ENCODE measurements at places on chromosomes 13 and 19. TPM values are rescaled to one million over a fixed set of nuclear protein-coding genes. Genes with fewer than 3 reads are reported as not detected.
A peak's percentile ranks its signal among the peaks of the same experiment; 100 is the strongest.

The OR7E24 gene
- total RNA-seq, result not detected

The ACP5 gene
- 12.6 TPM for total RNA-seq

DNA sequence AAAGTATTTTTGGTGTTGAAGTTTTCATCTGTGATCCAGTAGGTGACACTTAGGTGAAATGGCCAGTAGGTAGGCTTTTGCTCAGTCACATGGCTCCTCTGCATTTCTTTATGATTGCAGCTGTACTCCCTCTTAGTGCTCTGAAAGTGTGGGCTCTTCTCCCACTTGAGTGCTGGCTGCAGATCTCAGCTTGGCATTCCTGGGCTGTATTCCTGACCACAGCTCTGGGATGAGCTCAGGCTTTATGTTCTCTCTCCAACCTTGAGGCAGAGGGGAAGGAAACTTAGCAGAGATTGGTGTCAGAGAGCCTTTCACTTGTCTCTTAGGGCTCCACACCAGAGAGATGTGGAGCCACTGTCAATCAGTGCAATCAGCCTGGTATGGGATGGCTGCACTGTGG, 254.3 kb downstream of the NDFIP2 start:
- no peak overlapping the region for H3K4me3 ChIP-seq
- no peaks in the 10 kb centered on the region for H3K4me1 ChIP-seq
- no peaks in the 10 kb centered on the region for H3K36me3 ChIP-seq
- no peaks in the 10 kb centered on the region for H3K27me3 ChIP-seq
- no peak for DNase-seq

The PRTN3 gene
- total RNA-seq, result not detected

DNA sequence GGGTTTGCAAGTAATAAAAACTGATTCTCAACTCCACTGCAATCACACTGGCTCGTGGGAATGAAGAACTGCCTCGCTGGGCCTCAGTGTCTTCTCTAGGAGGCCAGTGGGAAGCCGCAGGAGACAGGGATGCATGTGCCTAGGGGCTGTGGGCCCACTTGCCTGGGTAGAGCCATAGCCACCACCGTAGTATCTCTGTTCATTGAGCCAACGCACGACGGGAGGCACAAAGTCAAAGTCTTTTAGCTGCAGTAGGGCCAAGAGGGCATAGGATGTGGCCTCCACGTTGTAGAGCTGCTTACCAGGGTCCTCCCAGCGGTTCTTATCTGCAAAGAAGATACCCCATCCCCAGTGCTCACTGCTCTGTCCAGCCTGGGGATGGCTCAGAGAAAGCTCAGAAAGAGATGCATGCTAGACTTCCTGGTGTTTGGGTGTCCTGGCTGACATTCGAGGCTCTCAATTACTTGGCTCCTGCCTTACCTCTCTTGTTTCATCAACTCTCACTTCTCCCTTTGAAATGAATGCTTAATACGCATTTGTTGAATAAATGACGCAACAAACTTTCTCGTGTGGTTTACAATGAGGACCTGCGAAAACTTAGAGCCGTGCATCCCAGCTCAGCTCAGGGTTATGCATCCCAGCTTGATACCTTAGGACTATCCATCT, 16.1 kb upstream of the TNFSF14 start:
- H3K27ac ChIP-seq, result no peak overlapping the region
- DNase-seq, result no peak
- no peak overlapping the region for H3K4me3 ChIP-seq
- H3K36me3 ChIP-seq, result peaks cover 41% of the 10 kb centered on the region
- no peaks in the 10 kb centered on the region for H3K4me1 ChIP-seq

GRCh38 chr19:16315825-16316505, 8.7 kb upstream of the KLF2 start:
- peak overlapping the region; percentile 5 for H3K27ac ChIP-seq
- H3K27me3 ChIP-seq, result no peaks in the 10 kb centered on the region
- DNase-seq, result peak; percentile 76

- H3K27me3 ChIP-seq, result no peaks in the 10 kb centered on the region
- no peak overlapping the region for H3K27ac ChIP-seq
- peaks cover 17% of the 10 kb centered on the region for H3K4me1 ChIP-seq
Measured at GRCh38 chr13:51262501-51263211, 40.5 kb downstream of the FAM124A start.

DNA sequence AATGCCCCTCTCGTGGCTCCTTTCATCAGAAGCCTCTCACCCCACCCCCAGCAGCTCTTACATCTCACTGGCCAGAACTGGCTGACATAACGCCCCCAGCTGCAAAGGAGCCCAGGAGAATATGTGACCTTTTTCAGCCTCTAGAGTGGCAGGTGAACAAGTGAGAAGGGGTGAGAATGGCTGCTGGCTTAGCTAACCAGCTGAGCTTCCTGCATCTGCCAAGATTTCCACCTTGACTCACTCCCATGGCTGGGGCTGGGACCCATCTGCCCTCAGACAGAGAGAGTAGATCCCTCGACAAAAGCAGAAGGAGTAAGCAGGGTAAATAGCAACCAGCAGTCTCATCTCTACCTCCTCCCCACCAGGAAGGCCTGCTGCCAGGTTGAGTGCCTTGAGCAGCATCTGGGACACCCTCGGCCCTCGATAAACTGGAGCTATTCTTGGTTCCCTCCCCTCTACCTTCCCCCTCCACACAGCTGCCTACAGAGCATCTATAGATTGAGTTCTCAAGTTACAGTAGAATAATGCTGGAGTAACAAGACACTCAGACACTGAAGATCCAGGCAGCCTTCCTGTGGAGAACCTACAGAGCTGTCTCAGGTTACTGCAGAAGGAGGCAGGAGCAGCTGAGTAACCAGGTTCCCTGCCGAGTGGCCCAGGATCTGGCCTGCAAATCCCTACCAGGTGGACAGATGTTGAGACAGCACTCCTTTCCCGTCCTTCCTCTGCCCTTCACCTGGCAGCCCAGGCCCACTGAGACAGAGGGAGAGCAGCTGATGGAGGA, 15.5 kb downstream of the KASH5 start:
- no peaks in the 10 kb centered on the region for H3K4me1 ChIP-seq
- H3K27me3 ChIP-seq, result no peaks in the 10 kb centered on the region
- no peak overlapping the region for H3K4me3 ChIP-seq

- H3K27me3 ChIP-seq, result no peaks in the 10 kb centered on the region
- DNase-seq, result peak; percentile 45
- no peaks in the 10 kb centered on the region for H3K4me1 ChIP-seq
- no peak overlapping the region for H3K27ac ChIP-seq
Measured at GRCh38 chr13:98324105-98324504, 147.0 kb upstream of the RNF113B start.

The DLL3 gene
- not detected for total RNA-seq

GRCh38 chr13:89925107-89925506, 1422.4 kb upstream of the MIR17HG start:
- no peaks in the 10 kb centered on the region for H3K36me3 ChIP-seq
- H3K27me3 ChIP-seq, result no peaks in the 10 kb centered on the region
- no peak for DNase-seq

GRCh38 chr19:49591731-49592485, 926 bp downstream of the PRR12 start:
- peaks cover 44% of the 10 kb centered on the region for H3K4me1 ChIP-seq
- H3K27ac ChIP-seq, result peak overlapping the region; percentile 95
- H3K27me3 ChIP-seq, result no peaks in the 10 kb centered on the region
- H3K36me3 ChIP-seq, result peaks cover 16% of the 10 kb centered on the region
- peak overlapping the region; percentile 72 for H3K4me3 ChIP-seq

DNA sequence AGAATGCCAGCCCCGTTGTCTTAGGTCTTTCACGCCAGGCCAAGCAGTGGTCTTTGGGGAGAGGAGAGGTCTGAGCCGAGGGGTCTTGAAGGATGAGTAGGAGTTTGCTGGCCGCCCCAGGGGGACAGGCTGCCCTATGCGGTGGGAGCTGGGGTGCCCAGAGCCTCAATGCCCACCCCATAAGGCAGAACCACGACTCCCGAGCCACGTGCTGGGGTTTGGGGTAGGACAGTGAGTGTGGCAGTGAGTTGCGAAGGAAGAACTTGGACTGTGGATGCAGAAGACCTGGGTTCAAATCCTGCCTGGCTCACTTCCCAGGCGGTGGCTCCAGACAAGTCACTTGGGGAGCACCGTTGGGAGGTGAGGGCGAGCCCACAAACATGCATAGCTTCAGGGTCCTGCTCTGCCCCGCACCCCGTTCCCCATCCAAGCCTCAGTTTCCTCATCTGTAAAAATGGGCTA, 5.5 kb downstream of the RAB11B start:
- no peaks in the 10 kb centered on the region for H3K27me3 ChIP-seq
- H3K4me3 ChIP-seq, result no peak overlapping the region
- H3K36me3 ChIP-seq, result no peaks in the 10 kb centered on the region
- no peak for DNase-seq

The PLK5 gene
- total RNA-seq, result 6.3 TPM

- no peaks in the 10 kb centered on the region for H3K4me1 ChIP-seq
- DNase-seq, result no peak
- no peaks in the 10 kb centered on the region for H3K27me3 ChIP-seq
- no peak overlapping the region for H3K27ac ChIP-seq
Measured at GRCh38 chr13:42626176-42626860, 52.4 kb downstream of the TNFSF11 start.

The PABPC3 gene
- total RNA-seq, result not detected
